ENCODE measurements at places on chromosomes 7 and 10.

DNA sequence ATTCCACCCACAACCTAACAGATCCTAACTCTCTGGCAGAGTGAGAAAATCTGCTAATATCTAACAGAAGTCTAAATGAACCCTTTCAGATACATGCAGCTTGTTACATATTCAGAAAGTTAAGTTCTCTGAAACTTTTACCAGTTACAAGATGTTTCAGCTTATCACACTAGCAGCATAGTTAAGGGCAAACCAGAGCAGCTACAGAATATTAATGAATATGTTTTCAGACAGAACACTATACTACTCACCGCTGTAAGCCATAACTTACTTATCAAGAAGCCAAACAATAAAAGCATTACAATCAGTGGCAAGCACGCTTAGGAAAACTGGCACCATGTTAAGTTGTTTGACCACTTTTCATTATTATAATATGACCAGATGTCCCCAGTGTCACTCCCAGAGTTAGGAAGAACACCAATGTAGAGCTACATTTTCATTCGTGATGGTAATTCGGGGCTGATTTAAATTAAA lies 2.7 kb downstream of the ITGB1 start:
- no peak for DNase-seq

DNA sequence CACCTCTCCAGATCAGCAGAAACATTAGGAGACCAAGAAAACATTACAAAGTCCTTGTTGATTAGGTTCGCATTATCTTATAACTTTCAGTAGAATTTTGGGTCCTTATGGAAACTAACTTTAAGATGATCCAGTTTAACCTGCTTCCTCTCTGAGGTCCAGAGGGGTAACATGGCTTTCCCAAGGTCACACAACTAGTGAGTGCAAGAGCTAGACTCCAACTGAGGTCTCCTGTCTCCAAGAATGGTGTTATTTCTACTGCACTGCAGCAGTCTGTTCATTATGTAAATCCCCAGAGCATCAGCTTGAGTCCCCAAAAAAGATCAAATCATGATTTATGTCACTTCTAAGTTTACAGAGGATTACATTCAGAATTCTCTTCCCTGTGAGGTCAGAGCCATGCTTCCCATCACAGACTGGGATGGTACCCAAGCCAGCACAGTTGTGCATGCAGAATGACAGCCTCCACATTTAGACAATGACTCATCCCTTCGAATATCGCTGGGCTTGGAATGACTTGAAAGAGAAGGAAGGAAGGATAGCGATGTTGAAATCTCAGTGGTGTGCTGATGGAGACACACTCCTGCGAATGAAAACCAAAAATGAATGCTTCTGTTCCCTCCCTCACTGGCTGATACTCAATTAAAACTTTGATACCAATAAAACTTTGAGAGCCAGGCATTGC lies 163.1 kb upstream of the PLXNA4 start:
- DNase-seq, result no peak

DNA sequence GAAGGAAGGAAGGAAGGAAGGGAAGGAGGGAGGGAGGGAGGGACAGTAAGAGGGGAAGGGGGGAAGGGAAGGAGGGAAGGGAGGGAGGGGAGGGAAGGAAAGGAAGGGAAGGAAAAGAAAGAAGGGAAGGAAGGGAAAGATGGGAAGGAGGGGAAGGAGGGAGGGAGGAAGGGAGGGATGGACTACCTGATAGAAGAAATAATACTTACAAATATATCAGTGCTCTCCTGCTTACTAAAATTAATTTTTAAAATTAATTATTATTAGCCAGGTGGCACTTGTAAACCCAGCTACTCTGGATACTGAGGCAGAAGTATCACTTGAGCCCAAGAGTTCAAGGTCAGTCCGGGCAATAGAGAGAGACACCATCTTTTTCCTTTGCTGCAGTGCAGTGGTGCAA lies 18.5 kb downstream of the ZC3HC1 start:
- DNase-seq, result no peak

DNA sequence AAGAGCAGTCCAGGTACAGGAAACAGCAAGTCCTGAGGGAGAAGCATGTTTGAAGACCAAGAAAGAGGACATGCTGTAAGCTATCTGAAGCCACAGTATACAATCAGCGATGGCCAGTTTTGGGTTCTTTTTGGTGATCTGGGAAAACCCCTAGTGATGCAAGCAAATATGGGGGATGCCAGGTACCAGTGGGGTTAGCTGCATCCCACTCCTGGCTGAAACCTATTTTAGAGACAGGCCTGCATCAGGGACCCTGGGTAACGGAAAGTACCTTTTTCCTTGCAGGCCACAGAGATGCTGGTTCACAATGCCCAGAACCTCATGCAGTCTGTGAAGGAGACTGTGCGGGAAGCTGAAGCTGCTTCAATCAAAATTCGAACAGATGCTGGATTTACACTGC lies 32.9 kb downstream of the AP3M1 start:
- DNase-seq, result no peak

DNA sequence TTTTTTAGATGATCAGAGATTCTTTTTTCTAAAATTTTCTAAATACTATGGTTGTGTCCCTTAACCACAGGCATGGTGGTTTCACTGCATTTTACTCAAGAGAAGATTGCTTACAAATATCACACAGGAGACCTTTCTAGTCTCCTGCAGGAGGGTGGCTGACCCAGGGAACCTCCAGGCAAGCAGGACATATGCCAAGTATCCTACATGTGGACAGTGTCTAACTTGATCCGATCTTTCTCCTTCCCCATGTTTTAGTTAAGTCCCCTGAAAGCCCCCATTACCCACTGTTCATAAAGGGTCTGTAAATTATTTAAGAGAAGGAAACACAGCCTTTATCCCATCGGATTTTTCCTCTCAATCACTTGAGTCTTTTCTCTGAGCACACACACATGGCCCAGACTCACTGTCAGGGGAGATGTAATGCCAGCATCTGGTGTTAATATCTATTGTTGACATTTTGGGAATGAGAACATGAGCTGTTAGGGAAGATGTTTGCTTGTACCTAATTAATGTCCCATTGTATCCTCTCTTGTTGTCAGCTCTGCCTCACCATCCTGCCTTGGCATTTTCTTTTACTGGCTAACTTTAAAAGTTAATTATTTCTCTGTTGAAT lies 755.2 kb downstream of the AUTS2 start:
- DNase-seq, result no peak

DNA sequence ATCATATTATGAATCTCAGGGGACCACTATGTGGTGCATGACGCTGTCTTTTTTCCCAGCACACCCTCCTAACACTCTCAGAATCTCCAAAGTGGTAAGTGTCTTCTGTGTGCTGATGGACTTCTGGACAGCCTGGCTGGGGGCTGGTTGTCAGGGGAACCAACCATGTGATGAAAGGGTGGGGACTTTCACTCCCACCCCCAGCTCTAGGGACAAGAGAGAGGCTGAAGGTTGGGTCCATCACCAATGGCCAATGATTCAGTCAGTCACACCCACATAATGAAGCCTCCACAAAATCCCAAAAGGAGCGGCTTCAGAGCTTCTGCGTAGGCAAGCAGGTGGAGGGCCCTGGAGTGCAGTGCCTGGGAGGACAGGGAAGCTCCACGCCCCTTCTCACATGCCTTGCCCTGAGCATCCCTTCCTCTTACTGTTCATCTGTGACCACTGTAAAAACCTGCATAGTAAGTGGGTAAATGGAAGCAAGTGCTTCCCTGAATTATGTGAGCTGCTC lies 44.6 kb downstream of the RASGEF1A start:
- no peak for DNase-seq

DNA sequence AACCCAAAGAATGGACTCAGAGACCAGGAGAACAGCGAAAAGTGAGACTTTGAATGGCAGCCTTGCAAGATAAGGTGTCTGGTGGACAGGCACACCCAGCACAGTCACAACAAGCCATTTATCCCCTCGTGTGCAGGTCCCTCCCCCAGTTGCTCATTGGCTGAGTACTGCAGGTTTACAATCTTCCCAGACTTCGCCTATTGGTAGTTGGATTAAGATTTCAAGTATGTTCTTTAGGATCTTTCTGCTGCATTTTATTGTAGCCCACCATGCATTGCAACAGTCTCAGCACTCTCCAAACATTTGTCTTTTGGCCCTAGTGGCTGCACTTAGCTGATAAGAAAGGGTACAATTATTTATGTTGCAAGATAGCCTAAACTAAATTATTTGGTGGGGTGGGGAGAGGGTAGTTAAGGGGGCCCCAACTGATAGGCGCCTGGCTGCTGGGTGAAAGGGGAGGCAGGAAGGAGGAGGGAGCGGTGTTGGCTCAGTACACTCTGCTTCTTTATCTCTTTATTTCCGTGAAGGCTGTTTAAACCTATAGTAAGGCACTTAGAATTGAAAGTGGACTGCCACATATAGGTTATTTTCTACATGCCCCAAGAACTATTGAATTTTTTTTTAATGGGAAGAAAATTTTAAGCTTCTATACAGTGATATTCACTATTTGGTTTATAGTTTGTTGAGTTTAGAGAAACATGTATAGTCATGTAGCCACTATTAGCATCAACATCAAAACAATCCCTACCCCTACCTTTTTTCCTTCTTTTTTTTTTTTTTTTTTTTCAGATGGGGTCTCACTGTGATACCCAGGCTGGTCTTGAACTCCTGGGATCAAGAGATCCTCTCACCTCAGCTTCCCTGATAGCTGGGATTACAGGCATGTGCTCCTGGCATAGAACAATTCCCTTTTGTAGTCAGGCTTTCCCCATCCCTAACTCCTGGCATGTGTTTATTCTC lies 54.2 kb downstream of the GUSB start:
- DNase-seq, result no peak

DNA sequence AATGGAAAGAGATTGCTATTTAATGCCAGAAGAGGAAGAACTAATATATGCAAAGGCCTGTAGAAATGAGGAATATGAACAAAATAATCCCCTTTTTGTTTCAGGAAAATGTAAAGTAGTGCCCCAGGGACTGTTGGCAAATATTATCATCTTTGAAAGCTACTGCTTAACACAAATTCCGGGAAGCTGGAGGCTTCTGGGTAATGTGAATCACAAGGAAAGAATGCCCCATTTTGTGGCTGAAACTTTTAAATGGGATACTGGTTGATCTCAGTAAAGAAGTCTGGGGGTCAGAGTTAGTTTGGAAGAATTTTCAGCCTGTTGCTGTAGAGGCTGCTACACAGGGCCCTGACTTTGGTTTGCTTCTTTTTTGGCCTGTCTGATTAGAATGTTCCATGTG lies 141.0 kb downstream of the PTEN start:
- DNase-seq, result no peak

GRCh38 chr7:148472406-148472805 lies 118.2 kb upstream of the C7orf33 start:
- DNase-seq, result no peak

DNA sequence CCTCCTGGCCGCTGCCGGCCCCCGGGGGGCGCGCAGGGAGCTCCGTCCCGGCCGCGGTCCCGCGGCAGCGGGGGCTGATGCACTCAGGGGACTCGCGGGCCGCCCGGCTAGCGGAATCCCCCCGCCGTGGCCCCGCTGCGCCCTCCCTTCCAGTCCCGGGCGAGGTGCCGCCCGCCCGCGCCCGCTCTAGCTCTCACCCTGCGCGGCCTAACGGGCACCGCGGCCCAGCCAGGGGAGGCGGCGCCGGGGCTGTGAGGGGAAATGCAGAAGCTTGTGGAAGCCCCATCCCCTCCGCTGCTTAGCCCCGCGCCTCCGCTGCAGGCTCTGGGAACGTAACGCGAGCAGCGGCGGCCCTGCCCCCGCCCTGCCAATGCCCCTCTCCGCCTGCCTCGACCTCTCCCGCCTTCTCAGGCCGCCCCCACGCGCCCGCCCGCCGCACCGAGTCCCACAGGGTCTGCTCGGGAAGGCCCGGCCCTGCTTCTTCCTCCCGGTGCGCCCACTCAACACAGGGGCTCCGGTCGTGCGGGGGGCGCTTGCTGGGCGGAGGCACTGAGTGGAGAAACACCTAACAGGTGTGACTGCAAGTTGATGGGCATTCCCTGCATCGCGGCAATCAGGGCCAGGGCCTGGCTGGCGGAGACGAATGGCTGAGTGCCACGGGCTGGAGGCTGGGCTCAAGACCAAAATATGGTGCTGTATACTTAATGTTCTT lies 384 bp upstream of the TMEM229A start:
- DNase-seq, result no peak

DNA sequence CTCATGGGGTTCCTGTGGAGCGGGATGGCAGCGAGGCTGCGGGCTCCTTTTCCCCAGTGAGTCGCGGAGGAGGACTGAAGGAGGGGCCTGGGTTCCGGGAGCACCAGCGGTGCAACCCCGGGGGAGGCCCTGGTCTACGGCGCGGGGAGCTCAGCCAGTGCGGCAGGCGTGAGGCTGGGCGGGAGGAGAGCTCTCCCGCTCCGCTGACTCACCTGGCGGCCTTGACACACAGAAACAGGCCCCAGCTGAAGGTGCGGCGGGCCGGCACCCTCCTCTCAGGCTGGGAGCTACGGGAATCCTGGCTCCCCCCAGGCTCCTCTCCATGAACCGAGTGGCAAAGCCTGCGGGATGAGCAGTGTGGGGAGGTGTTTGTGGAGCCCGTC lies 6.8 kb upstream of the NOM1 start:
- DNase-seq, result no peak

GRCh38 chr7:120834726-120835125 lies 23.2 kb downstream of the TSPAN12 start:
- no peak for DNase-seq

- DNase-seq, result no peak
Measured at GRCh38 chr7:26356929-26357798, 65.5 kb downstream of the SNX10 start.

- DNase-seq, result no peak
Measured at GRCh38 chr10:92755725-92756124, 66.0 kb downstream of the HHEX start.

DNA sequence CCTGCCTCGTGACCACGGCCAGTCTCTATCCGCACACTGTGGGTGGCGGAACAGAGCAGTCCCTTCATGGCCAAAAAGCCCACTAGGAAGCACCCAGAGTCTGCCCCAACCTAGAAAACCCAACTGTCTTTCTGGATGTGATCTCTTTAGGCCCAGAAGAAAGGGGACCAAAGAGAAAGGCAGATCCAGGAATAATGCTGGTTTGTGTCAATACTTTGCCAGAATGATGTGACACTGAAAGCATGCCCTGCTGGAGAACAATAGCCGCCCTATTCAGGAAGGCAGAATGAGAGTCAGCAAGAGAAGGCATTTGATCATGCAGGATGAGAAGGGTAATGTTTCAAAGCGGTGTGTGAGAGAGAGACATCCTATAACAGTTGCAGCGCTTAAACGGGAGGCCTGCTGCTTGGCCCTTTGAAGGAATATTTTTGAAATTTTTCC lies 274.7 kb downstream of the USP6NL start:
- DNase-seq, result no peak

DNA sequence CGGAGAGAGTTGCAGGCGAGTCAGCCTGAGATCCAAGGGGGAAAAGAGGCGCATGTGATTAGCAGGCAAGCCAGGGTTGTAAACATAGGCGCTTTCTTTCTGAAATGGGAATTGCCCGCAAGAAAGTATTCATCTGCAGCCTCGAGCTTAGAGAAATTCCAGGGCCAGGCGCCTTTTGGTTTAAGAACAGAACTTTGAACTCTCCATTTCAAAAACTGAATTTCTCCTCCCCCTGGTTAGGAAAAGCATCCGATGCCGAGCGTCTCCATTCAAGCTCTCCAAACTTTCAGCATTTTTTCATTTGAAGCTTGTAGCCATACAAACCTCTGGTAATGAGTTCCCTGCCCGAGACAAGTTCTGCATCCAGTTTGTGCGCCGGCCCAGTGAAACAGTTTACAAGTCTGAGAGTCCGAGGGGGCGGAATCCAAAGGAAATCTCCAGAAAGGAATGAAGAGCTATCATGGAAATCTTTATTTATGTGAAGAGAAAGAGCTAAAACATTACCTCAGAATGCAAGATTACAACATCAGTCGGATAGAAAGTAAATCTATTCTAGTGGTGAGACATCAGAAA lies 69.9 kb downstream of the FAM204A start:
- DNase-seq, result no peak
